Cardiac atrium fibroblast (primary cell): ENCODE measurements at places on chromosomes 7 and 10. TPM values are rescaled to one million over a fixed set of nuclear protein-coding genes. Genes with fewer than 3 reads are reported as not detected.

ADCYAP1R1 gene
- not detected in 2 replicates for total RNA-seq

TEX47 gene
- not detected in 2 replicates for total RNA-seq

LRRD1 gene
- total RNA-seq: not detected in 2 replicates

OPN1SW gene
- not detected in 2 replicates for total RNA-seq

SLC16A12 gene
- total RNA-seq: 3.6 and 5.8 TPM in 2 replicates

CYP3A4 gene
- total RNA-seq: not detected in 2 replicates

TFR2 gene
- 2.9 and 4.5 TPM in 2 replicates for total RNA-seq

GRM8 gene
- total RNA-seq: not detected in 2 replicates

GPR15LG gene
- total RNA-seq: not detected in 2 replicates

ACSL5 gene
- total RNA-seq: 8.1 and 9.6 TPM in 2 replicates

PON2 gene
- total RNA-seq: 96.8 and 117 TPM in 2 replicates

TBX20 gene
- 49.5 and 54.4 TPM in 2 replicates for total RNA-seq

ZNF239 gene
- total RNA-seq: 1.8 and 9.9 TPM in 2 replicates

EBLN1 gene
- not detected in 2 replicates for total RNA-seq

HOXA11 gene
- not detected in 2 replicates for total RNA-seq

PNLIPRP3 gene
- total RNA-seq: not detected in 2 replicates

RASA4 gene
- 1.3 and 12.0 TPM in 2 replicates for total RNA-seq
